ENCODE measurements at places on chromosomes 2 and 18.
A peak's percentile ranks its signal among the peaks of the same experiment; 100 is the strongest.

GRCh38 chr2:42035241-42035640 lies 12.6 kb upstream of the PKDCC start:
- no peak for DNase-seq

- DNase-seq: no peak
These were observed 46.7 kb upstream of the STK17B start for GRCh38 chr2:196218106-196218505.

- no peak for DNase-seq
These were observed 132.1 kb downstream of the COL6A3 start for GRCh38 chr2:237281836-237282306.

- DNase-seq: no peak
These were observed 239.9 kb downstream of the PAX3 start for GRCh38 chr2:222058819-222059445.

- no peak for DNase-seq
These were observed 40.0 kb downstream of the STAT1 start for GRCh38 chr2:190973726-190974628.

DNA sequence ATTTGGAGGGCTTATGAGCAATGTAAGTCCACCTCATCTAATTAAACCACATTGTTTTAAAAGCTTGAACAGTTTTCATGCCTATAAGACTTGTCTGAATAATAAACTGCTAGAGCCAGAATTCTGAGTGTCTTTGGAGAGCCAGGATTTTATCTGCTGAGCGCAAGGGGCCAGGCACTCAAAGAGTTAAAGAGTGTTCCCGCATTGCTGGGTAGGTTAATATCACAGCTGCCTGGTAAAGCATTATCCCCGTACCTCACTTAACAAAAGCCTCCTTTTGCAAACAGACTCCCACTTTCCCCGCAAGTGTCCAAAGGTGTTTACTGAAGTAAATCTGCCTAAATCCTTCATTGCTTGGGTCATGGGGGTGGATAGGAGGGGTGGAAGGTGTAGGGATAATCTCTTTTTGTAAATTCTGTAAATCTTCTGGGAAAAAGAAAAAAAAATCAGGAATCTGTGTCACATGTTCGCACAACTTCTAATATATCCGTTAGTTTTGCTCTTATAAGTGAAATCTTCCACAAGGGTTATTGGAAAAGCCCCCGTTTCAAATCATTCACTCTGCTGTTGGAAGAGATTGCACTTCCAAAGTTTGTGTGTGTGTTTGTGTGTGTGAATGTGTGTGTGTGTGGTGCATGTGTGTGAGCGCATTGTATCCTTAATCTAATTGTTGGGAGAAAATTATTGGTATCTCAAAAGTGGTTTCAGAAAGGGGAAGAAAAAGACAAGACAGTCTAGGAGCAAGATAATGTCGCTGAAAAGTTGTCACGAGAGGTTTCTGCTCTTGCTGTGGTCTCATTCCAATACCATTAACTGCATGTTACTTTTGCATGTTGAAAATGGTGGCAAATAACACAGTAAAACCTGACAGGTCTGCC lies 10.7 kb downstream of the ZEB2 start:
- no peak for DNase-seq

- no peak for DNase-seq
These were observed 27.5 kb downstream of the SOS1 start for GRCh38 chr2:39093218-39093898.

GRCh38 chr2:162465430-162465829 lies 121.5 kb downstream of the GCA start:
- no peak for DNase-seq

DNA sequence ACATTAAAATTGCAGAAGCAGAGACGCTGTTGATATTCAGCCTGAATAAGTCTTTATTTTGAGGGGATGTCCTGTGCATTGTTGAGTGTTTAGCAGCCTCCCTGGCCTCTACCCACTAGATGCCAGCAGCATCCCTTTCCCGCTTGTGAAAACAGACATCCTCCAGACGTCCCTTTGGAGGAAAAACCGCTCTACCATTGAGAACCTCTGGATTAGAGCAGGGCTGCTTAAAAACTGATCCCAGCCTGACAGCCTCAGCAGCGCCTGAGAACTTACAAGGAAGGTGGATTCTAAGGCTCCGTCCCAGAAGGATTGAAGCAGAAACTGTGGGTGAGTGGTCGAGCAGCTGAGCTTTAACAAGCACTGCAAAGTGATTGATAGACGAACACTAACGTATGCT lies 349.7 kb downstream of the CYRIA start:
- DNase-seq: no peak

DNA sequence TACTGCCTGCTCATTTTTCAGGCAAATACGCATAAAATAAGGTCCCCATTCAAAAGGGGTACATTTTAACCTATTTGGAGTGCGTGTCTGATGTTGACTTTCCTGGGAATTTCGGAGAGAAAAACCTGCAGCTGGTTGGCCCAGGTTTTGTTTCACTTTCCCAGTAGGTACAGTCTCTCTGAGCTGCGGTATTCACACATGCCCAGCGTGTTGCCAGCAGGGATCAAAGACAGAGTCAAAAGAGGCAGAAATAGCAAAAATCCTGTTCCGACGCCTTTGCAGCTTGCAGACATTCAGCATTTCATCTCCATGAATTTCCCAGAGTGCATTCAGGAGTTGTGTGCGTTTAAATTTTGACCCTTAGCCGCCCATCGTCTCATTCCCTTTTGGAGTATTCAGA lies 855.4 kb upstream of the CELF4 start:
- DNase-seq: no peak

DNA sequence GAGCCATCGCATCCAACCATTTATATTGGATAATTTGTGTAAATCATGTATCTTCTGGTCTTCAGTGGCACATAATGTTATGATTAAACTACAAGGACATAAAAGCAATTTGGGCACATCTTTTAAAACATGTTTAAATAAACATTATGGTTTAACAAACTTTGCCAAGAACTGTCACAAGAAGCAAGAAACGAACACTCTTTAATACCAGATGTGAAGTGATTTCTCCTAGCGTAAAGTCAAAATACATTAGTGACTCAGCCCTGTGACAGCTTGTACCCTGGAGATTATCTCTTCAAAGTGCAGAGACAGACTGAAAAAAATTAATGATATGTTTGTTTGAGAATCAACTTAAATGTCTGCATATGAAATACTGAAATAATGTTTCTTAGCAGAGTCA lies 39.9 kb downstream of the DSEL start:
- no peak for DNase-seq

DNA sequence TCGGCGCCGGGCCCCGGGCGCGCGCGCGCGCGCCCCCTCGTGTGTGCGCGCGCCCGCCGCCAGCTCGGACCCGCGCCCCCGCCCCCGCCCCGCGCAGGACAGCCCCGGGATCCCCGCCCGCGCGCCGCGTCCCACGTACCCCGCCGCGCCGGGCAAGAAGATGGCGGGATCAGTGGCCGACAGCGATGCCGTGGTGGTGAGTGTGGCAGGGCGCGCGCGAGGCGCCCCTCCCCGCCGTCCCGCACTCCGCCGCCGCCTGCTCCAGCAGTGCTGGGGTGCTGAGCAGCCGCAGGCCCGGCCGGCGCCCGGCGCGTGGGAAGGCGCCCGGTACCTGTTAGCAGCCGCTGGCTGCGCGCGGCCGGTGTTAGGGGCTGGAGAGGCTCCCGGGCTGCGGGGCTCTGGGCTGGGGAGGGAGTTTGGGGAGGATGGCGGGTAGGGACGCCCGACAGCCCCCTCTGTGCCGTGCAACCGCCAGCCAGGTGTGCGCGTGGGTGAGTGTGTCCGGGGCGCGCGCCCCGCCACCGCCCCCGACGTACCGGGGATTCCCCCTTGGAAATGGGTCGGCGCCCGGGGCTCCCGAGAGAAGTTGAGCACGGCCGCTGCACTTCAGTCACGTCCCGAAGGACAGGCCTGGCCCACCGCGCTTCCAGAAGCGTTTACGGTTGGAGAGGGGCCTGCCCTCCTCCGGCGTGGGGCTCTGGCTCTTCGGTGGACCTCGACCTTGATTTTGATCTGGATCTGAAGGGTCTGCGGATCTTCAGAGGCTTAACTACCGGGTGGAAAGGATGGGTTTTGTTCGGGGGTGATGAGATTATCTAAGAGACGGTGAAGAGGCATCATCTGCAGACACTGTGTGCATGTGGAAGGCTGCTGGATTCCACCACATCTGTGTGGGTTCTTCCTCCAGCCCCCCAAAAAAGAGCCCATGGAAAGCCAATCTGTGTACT lies 697 bp downstream of the LGALSL start:
- peak; percentile 64 for DNase-seq

DNA sequence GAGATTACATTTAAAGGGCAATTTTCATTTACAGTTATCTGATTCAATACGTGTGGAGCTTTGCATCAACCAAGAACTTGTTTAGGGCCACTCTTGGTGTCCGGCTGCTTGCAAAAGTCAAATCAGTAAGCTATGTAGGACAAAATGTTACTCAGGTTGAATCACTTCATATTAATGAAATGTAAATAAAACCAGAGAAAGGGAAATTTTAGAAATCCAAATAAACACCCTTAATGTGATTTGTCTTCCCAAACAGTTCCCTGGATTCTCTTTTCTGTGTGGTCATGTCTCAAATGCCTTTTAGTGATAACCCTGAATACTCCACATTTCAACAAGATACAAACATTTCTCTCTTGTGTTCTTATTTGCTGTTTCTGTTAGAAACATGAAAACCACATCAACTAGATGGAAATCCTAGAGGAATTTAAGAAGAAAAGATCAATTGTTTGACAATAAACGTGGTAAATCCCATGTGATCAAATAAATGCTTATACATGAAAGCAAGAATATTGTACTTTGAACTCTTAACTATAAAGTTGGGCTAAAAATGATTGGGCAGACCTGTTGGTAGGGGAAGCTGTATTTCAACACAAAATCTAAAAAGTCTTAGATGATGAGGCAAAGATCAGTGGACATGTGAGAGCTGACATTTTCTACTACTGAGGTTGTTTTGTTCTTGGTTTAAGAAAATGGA lies 101.3 kb downstream of the CDC42EP3 start:
- no peak for DNase-seq

DNA sequence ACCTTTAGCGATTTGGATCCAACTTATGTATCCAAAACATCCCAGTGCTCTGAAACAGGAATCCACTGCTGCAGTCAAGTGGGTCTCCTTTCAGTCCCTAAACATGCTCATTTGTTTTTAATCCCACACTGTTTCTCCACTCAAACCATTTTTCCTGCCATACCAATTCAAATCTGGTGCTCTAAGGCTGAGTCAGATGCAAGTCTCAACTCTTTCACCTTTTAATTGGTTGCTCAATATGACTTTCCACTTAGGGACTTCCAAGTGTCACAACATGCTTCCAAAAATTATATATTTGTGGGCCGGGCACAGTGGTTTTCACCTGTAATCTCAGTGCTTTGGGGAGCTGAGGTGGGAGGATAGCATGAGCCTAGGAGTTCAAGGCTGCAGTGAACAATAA lies 113.4 kb upstream of the TANK start:
- DNase-seq: no peak

- no peak for DNase-seq
These were observed 42.0 kb upstream of the MSH2 start for GRCh38 chr2:47360927-47361326.

DNA sequence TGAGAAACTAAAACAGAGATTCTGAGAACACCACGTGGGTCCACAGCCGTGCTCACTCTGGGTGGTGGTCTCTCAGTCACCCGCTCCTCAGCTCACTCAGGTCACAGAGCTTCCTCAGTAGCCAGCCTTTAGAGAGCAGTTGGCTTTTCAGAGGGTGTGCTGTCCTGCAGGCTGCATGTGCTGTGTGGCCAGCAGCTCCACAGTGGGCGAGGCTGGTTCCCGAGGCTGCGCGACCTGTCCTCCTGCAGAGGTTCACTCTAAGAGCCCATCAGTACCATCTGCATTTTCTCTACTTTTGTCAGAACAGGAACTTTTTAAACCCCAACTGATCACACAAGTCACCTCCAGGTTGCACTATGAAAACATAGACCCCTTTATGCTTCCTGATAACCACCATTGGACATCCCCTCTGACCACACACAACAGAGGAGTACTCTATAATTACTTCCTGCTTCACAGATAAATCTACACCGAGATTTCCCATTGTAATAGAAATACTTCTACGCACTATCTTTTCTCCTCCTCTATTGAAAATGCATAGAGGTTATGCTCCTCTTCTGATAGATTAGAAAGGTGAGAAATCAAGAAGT lies 93.1 kb downstream of the GYPC start:
- DNase-seq: no peak

DNA sequence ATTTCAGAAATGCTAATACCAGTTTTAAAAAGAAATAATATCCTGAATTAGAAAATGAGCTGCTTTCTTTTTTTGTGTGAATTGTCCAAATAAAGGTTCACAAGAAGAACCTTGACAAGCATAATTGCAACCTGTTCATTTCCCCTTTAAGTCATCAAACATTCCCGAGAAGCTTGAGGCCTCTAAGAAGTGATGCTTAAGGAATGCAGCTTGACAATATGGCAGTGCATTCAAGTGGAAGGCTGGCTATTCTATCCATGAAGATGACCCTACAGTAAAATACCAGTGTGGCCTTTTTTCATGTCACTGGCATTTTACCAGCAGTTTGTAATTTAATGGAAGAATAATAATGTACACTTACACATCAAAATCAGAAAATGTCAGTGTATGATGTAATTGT lies 216.7 kb downstream of the CTNNA2 start:
- DNase-seq: no peak

DNA sequence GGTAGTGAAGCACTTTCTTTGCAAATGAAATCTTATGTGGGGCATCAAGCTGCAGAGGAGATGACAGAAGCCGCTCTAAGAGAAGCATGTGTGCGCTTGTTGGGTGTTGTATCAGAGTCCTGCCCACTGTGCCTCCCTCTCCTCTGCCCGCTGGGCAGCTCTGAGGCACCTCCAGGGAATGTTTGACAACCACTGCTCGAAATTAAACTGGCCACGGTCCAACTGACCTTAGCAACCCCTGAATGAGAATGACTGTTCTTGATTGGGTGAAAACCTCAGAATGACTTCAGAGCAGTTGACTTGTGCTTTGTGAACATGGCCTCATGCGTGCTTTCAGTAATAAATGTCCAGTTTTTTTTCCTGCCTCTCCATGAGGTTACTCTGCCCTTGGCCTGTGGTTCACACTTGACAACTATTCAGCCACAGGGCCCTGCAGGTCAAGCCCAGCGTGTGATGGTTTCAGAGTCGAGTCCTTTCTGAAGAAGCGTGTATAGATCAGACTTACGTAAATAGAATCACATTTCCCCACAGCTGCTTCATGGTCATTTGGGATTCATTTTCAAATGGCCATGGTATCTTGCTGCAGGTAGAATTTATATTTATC lies 94.9 kb downstream of the SLC4A3 start:
- DNase-seq: no peak

Data from activated naive CD4-positive, alpha-beta T cell treated with anti-CD3 and anti-CD28 coated beads, Interleukin-2, amount 50 U/mL, for 16 hours (primary cell).